ENCODE measurements at places on chromosomes 7 and 10.

DNA sequence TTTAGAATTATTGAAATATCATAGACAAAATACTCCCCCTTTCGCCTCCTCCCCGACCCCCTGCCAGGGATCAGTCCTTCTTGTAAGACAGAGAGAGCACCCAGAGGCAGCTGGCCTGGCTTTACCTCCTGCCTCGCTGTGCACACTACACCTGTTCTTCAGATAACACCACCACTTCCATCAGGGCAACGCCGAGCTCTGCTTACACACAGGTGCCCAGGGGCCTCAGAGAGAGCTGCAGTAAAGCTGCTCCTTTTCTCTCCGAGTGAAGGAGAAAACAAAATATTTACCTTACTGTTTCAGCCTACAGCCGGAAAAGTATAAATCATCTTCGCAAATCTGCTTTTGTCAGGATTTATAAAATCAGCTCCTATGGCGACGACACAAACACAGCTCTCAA is 80.7 kb downstream of the HIPK2 start:
- no peak for DNase-seq

GRCh38 chr10:70967591-70968587 is 79.5 kb upstream of the PCBD1 start:
- DNase-seq: no peak

GRCh38 chr10:25048450-25048849 is 32.0 kb downstream of the THNSL1 start:
- DNase-seq: no peak

- DNase-seq: no peak
These were observed 6.1 kb downstream of the SKAP2 start for GRCh38 chr7:26858241-26858715.

GRCh38 chr7:100061518-100062193 is 12.1 kb downstream of the ZSCAN21 start:
- DNase-seq: no peak

GRCh38 chr7:112202816-112203215 is 3.4 kb downstream of the DOCK4 start:
- no peak for DNase-seq

DNA sequence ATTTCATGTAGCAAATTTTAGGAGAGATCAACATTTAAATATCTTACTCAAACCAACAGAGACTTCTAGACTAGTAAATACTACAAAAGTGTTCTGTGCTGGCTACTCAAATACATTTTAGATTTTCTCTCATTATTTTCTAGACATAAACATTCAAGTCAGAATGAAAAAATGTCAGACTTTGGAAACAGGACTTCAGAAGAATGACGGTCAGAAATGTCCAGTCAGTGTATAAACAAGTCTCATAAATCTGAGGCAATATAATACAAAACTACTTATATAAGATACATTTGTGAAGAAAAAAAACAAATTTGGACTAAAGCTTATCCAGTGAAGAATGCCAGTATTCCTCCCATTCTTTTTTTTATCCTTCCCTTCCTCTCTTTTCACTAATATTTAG is 25.9 kb downstream of the RNLS start:
- DNase-seq: no peak

DNA sequence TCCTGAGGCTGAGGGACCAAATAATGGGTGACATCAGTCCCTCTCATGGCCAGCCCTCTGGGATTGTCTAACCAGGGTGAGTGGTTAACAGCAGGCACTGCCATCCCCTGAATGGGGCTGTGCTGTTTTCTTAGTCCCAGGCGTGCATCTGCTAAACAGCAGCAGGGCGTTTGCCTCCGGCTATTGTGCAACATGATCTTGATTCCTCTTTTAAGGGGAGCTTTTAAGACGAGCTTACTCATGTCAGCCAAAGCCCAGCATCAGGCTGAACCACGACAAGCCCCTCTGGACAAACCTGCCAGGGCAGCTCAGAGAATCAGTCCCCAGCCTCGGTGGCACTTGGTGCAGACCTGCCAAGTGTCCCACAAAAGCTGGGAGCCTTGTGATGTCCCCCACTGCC is 16.2 kb upstream of the IGFBP3 start:
- no peak for DNase-seq

GRCh38 chr10:127774766-127775559 is 38.0 kb downstream of the FOXI2 start:
- DNase-seq: no peak

DNA sequence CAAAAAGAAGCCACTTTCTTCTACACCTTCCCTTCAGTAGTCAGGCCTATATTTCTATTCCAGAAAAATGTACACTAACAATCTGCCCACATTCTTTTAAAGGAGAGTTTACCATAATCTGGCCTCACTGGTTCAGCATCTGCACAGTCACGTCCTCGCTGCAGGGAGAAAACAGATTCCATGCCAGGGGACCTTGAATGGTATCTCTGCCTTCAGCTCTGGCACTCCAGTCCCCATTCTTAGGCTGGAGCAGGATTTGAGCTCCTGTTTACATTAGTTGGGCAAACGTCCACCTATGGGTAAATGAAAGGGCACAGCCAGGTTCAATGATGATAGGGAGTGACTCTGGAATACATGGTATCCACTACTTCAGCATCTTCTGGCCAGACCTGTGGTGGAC is 371.0 kb upstream of the MTPN start:
- DNase-seq: no peak

DNA sequence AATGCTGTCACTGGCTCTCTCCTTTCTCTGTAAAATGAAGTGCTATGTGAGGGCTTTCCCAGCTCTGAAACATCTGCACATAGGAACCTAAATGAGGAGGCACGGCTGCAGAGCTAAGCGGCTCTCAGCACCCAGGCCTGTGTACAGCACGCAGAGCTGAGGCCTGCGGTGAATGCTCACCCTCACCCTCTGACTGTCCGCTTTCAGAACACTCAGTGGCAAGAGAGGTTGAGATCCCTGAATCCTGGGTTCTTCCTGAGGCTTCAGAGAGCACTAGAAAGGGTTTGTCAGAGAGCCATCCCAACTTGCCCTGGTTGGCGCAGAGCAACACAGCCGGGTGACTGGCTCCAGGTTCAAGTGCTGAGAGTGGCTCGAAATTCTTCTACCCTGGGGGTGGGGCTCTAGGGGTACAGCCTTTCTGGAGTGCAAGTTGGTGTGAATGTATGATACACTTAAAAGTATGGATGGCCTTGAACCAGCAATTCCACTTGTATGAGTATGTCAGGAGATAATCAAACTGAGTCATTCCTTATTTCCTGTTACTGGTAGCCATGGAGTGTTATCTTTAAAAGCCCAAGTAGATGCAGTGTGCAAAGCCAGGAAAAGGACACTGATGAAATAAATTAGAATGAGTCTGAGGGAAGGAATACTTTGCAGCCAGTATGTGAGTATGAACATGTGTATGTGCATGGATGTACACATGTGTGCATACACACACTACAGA is 1.7 kb upstream of the CCDC201 start:
- no peak for DNase-seq

- no peak for DNase-seq
These were observed 176.5 kb downstream of the SUGCT start for GRCh38 chr7:40311307-40311706.

DNA sequence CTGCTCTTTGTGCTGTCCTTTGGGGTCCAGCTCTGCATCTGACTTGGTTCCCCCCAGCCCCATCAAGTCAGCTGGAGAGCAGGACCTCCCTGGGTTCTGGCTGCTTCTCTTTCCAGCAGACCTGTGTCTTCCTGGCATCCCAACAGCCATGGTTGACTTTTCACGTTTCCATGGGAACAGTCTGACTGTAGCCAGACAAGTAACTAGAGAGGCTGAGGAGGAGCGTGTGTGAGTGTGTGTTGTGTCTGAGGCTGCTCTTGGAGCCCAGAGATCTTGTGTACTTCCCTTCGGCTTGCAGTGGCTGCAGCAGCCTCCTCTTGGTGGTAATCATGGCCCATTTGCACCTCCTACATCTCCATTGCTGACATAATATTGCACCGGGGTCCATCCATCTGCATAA is 332.0 kb downstream of the RPS24 start:
- DNase-seq: no peak

GRCh38 chr10:60372436-60372835 is 17.2 kb downstream of the ANK3 start:
- no peak for DNase-seq

GRCh38 chr10:48353246-48353645 is 46.8 kb downstream of the MAPK8 start:
- no peak for DNase-seq

GRCh38 chr7:107318523-107319160 is 149.8 kb downstream of the HBP1 start:
- no peak for DNase-seq

DNA sequence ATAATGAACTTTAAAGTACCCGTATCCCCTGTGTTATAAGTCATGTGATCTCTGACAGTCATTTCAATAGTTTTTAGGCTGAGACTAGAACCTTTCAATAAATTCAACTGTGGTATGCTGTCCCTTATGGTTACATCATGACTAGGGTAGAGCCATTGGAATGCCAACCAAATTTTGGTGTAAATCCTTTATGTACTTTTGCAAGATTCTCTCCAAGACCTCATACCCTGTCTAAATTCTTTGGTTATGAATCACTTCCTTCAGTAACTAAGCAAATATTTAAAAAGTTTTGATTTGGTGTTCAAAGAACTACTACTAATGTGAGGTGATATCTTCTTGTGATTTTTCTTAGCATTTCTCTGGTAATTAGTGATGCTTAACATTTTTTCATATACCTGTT is 20.8 kb upstream of the OR6B1 start:
- no peak for DNase-seq

DNA sequence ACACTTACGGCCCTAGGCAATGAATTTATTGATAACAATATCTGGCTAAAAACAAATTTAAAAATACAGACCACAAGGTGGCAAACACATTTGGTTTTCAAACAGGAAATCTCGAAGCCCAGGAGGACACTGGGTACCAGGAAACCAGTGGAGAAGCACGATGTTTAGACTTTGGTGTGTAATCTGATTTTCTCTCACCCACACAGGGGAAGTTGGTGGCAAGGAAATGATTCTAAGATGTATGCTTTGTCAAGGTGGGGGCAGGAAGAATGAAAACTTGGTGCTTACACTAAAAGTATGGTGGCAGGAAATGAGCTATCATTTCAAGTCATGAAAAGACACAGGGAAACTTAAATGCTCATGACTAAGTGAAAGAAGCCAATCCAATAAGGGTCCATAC is 113.2 kb upstream of the ANKRD1 start:
- no peak for DNase-seq

- no peak for DNase-seq
These were observed 708 bp upstream of the GPR85 start for GRCh38 chr7:113087071-113087998.

- no peak for DNase-seq
These were observed 220.7 kb downstream of the ADK start for GRCh38 chr10:74371696-74372095.

- DNase-seq: no peak
These were observed 79.5 kb upstream of the FAM133B start for GRCh38 chr7:92669616-92670165.

GRCh38 chr10:80945264-80945880 is 407.7 kb downstream of the SH2D4B start:
- no peak for DNase-seq

DNA sequence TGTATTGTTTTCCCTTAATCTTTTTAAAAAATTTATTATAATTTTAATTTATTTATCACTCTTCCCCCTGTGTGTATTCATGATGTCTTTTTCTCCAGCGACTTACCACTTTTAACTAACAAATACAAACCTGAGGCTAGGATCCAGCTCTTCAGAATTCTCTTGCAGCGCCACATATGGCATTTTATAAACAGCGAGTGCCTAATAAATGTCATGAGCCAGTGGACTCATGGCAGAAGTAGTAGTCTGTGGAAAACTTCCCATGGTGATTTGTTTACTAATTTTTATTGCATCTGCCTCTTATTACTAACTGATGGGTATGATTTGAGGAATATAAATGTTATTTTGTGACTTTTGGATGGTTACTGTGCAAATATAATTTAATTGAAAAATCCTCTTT is 102.9 kb downstream of the EXOC4 start:
- no peak for DNase-seq

- DNase-seq: no peak
These were observed 121.6 kb upstream of the WDR11 start for GRCh38 chr10:120729547-120729946.

GRCh38 chr7:21276471-21277035 is 151.3 kb upstream of the SP4 start:
- no peak for DNase-seq

- no peak for DNase-seq
These were observed 125.1 kb upstream of the LYZL1 start for GRCh38 chr10:29163746-29164145.

DNA sequence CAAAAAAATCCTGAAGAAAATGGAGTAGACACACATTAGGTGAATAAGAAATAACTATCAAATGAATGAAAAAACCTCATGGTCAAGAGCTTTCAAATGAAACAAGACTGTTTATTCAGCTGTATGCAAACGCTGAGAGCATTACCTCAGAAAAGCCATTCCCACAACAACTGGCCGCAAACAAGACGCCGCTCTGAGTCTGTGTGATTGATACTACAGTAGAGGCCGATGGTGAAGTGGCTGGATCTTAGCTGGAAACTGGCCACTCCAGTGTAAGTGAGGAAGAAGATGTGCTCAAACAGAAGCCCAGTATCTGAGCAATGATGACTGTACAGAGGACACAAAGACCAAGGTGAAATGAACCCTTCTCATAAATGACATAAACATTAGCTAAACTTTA is 252.4 kb upstream of the GHITM start:
- no peak for DNase-seq

DNA sequence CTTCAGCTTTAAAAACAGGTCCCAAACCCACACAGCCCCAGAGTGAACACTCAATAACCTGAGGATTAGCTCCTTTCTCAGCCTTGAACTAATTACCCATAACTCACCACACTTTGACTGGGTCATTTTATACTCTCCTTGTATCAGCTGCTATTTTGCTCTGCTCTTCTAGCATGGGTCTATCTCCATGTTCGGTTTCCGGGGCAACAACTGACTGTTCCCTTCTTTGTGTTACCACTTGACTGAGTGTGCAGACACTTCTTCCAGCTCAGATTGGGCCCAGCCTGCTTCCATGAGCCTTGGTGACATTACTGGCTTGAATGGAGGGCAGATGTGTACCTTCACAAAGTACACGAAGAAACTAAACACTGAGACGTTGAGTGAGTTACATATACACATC is 31.5 kb upstream of the PRPS1L1 start:
- DNase-seq: no peak

GRCh38 chr7:68892236-68892635 is 706.0 kb upstream of the AUTS2 start:
- DNase-seq: no peak

DNA sequence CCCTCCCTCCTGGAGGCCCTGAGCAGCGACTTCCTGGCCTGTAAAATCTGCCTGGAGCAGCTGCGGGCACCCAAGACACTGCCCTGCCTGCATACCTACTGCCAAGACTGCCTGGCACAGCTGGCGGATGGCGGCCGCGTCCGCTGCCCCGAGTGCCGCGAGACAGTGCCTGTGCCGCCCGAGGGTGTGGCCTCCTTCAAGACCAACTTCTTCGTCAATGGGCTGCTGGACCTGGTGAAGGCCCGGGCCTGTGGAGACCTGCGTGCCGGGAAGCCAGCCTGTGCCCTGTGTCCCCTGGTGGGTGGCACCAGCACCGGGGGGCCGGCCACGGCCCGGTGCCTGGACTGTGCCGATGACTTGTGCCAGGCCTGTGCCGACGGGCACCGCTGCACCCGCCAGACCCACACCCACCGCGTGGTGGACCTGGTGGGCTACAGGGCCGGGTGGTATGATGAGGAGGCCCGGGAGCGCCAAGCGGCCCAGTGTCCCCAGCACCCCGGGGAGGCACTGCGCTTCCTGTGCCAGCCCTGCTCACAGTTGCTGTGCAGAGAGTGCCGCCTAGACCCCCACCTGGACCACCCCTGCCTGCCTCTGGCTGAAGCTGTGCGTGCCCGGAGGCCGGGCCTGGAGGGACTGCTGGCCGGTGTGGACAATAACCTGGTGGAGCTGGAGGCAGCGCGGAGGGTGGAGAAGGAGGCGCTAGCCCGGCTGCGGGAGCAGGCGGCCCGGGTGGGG is 2.2 kb downstream of the TRIM56 start:
- DNase-seq: no peak

Measured in activated naive CD4-positive, alpha-beta T cell treated with anti-CD3 and anti-CD28 coated beads, Interleukin-2, amount 50 U/mL, for 72 hours (primary cell).